KBM-7 (cell line): ENCODE measurements at places on chromosomes 7 and 10.

DNA sequence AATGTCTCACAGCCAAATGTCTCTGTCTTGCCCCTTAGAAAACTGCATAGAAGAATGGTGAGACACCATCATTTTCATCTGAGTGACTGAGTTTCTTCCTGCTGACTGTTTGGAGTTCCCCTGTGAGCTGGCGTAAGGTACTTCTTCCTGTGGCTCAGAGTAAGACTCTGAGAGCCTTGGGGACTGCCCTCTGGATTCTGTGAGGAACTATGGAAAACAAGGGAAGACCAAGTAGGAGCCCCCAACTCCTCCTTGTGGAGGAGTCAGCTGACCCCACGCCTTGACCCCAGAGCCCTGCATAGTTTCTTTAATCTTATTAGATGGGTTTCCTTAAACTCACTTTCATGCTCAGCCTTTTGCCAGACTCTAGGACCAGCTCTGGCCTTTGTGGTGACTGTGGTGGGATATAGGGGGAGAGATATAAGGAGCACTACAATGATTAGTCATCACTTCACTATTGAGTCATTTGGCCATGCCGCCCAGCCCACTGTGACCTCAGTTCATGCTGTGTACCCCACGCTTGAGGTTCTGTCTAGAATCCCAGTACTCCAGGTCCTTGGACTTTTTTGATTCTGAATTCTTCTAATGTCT is 51.8 kb upstream of the FAM133B start:
- DNase-seq, result peak; percentile 19

DNA sequence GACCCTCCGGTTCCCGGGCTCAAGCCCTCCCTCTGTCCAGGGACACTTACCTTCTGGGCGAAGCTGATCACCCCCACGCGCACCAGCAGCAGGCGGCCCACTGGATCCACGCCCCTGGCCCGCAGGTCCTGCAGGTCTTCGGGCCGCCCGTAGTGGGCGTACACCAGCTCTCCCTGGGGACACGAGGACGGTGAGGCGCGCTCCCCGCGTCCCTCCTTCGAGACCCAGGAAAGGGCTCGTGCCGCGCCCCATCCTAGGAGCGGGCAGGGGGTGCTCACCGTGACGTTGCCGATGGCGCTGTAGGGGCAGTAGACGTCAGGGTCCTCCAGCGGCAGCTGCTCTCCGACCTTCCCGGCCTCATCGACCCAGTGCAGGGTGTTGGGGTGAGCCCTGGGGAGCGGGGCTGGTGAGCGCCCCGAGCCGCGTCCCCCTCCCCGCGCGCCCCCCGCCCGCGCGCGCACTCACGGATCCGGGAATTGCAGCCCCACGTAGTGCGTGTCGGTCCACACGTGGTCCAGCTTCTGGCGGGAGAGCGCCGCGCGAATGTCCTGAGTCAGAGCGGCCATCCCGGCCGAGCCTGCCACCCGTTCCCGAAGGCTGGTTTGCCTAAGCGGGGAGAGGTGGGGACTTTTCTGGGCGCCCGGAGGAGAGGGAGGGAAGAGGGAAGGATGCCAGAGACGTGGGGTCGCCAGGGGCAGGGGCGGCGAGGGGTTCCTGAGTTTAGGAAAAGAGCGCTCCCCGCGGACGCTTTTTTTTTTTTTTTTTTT is 8.2 kb downstream of the TFR2 start:
- DNase-seq, result peak; percentile 71

DNA sequence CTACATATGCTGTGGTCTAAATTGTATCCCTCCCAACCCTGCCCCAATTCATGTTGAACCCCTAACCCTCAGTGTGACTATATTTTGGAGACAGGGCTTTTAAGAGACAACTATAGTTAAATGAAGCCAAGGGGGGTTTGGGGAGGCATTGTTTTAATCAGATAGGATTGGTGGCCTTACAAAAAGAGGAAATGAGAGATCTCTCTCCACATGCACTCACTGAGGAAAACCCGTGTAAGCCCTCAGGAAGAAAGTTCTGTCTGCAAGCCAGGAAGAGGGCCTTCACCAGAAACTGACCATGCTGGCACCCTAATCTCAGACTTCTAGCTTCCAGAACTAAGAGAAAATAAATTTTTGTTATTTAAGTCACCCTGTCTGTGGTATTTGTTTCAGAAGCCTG is 276.7 kb downstream of the KIF20B start:
- no peak for DNase-seq

- no peak for DNase-seq
Measured at GRCh38 chr10:96448021-96448457, 65.7 kb downstream of the TLL2 start.

- peak; percentile 85 for DNase-seq
Measured at GRCh38 chr7:138898255-138898654, 82.9 kb downstream of the KIAA1549 start.

- no peak for DNase-seq
Measured at GRCh38 chr7:69966766-69967591, 368.7 kb downstream of the AUTS2 start.

GRCh38 chr7:3037259-3037658 is 6.4 kb downstream of the CARD11 start:
- no peak for DNase-seq

DNA sequence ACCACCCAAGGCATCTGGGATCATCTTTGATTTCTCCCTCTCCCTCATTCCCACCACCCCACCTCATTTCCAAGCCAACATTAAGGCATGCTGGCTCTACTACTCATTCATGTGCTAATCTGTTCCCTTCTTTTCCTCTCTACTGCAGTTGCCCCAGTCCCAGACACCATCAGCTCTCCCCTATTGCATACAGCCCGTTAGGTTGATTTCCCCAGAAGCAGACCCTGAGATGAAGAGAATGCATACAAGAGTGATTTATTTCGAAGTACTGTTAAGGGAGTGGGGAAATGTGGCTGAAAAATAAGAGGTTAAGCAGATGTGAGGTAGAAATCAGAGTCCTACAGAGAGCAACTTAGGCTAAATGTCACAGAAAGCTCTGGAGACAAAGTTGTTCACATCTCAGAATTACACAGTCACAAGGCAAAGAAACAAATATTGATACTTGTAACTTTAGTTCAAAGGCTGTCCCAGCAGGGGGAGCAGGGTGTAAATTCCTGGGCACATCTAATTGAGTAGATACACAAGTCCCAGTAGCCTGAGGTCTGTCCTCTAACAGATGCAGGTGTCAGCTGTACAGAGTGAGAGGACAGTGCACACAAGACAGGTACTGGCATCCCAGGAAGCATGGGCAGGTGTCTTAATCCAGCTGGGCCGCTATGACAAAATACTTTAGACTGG is 20.9 kb downstream of the AKR1D1 start:
- DNase-seq, result peak; percentile 43

GRCh38 chr10:48996-49395 is at the start of gene TUBB8:
TSS of gene TUBB8 (minus strand) at chr10:49296. CDS start at chr10:49238, 58 bp downstream.
- no peak for DNase-seq

GRCh38 chr7:33880787-33881186 is 24.6 kb upstream of the BMPER start:
- DNase-seq, result no peak

- no peak for DNase-seq
Measured at GRCh38 chr7:23477962-23478866, 7.9 kb upstream of the IGF2BP3 start.
